Breast epithelium (tissue), 4 donors: ENCODE measurements at places on chromosomes 2 and 18. TPM values are rescaled to one million over a fixed set of nuclear protein-coding genes. Genes with fewer than 3 reads are reported as not detected.

The FAM110C gene
- 7.2 TPM for total RNA-seq

The NAGK gene
- total RNA-seq = 71.5 TPM

The MAL gene
- not detected for total RNA-seq

The LAMA1 gene
- 10.2 TPM for total RNA-seq

The ERBB4 gene
- 1.6 TPM for total RNA-seq

DNA sequence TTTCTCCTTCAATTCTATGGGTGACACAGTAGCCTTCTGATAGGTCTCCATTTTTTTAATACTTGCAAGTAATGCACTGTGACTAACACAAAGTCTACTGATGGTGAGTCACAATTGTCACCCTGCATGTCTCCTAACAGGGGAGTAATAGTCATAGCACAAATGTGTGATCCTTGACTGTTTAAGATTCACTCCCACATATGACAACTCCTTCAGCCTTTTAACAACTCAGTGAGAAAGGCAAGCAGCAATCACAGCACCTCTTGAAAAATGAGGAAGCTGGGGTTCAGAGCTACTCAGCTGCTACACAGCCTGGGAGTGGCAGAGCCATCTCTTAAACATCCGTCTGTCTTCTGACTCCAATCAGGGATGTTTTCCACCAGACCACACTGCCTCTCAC lies 63.8 kb downstream of the EHD3 start:
- DNase-seq = no peak

GRCh38 chr18:64614446-64614845 lies 465.6 kb upstream of the LINC00305 start:
- no peak for DNase-seq

- no peak for DNase-seq
These were observed 238.9 kb downstream of the XIRP2 start for GRCh38 chr2:167127135-167127534.

DNA sequence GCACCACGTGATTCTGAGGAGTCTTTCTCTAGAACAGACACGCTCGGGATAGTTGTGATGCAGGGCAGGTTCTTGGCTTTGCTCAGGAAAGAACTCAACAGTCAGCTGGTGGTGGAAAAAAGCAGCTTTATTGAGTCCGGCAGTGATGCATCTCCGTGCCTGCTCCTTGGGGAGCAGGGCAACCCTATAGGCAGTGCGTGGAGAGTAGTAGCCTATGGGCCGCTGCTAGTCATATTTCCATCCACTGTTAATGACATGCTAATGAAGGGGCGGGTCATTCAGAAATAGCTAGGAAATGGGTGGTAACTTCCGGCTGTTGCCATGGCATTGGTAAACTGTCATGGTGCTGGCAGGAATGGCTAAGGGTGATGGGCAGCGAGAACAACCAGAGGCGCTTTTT lies 11.6 kb upstream of the ACKR3 start:
- DNase-seq = no peak

DNA sequence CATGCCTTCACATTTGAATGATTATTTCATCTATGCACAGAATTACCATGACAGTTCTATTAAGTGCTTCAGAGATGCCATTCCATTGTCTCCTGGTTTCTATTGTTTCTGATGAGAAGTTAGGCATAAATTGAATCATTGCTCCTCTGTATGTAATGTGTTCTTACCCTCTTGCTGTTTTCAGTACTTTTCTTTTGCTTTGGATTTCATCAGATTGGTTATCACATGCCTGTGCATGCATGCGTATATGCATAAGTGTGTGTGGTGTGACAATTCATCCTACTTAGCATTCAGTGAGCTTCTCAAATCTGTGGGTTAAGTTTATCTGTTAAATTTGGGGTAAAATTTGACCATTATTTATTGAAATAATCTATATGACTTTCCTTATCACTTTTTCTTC lies 263.3 kb upstream of the RND3 start:
- DNase-seq = no peak

GRCh38 chr2:189276277-189276676 lies 96.7 kb upstream of the COL5A2 start:
- DNase-seq = no peak

DNA sequence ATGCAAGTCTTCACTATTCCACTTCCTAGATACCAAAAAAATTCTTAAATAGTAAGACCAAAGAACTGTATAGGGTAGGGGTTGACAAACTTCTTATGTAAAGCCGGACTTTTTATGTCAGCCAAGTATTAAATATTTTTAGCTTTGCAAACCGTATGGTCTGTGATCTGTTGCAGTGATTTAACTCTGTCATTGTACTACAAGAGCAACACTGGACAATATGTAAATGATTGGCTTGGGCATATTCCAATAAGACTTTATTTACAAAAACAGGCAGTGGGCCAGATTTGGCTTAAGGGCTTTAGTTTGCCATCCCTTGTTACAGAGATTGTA lies 48.0 kb downstream of the MGAT5 start:
- DNase-seq = no peak

- no peak for DNase-seq
These were observed 226.0 kb upstream of the TANK start for GRCh38 chr2:160934263-160934662.

GRCh38 chr2:43106559-43107527 lies 119.6 kb downstream of the ZFP36L2 start:
- no peak for DNase-seq

DNA sequence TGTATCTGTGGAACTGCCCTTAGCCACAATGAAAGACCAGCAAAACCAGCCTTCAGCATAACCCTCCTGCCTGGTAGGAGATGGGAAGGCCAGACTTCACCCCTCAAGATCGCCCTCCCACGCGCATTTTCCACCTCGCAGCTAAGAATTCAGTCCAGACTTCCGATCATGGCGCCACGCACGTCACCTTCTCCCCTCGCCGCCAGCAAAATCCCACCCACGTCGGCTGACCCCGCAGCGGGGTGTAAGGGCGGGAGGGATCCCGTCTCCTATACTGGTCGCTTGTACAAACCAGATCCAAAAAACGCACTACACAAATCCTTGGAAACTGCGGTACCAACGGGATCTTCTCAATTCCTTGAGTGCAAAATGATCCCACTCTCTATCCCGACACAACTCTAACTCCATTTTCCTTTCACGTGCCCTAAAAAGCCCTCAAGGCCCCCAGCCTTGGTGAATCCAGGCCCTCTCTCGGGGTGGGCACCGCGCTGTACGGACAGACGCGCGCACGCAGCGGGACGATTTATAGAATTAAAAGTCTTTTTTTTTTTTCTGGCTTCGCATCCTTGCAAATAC lies 1.0 kb upstream of the BMPR2 start:
- peak; percentile 58 for DNase-seq

- DNase-seq = no peak
These were observed 9.8 kb downstream of the SLC4A3 start for GRCh38 chr2:219636941-219637841.

- no peak for DNase-seq
These were observed 101.4 kb upstream of the RASGRP3 start for GRCh38 chr2:33375054-33375453.

GRCh38 chr2:180520206-180520605 lies 460.2 kb upstream of the UBE2E3 start:
- no peak for DNase-seq

GRCh38 chr2:85308896-85309555 lies 18.8 kb downstream of the TGOLN2 start:
- DNase-seq = no peak

DNA sequence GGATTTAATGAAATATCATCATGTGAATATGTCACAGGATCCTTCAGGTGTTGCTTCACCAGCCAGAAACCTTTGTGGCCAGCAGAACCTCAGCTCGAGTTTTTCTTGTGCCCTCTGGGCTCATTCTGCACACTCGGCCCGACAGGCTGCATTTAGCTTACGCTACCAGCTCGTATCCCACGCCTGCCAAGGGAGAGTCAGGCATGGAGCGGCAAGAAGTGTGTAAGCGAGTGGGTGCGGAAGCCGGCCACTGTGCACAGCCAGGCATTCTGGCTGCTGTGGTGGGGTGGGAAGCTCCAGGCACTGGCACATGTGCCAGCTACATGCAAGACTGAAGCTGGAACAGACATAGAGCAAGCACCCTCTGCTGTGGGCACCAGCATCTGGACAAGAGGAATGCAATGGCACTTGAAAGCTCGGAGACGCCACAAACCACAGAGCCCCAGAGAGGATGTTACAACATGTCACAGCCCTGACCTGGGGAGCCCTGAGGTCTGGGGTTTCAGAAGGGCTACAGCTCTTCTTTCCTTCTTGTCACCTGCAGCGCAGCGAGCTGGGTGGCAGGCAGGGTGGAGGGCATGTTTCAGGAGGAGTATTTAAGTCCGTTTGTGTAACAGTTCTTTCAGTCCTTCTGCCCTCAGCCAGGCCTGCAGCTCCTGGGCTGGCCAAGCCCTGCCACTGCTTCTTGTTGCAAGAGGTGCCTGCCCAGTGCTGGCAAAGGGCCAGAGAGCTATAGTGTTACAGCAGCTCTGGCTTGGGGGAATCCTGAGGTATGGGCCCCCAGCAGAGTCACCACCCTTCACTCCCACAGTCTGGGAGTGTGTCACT lies 257.3 kb upstream of the HNMT start:
- no peak for DNase-seq

- DNase-seq = no peak
These were observed 91.1 kb upstream of the EPC2 start for GRCh38 chr2:148553332-148553887.

GRCh38 chr2:201797175-201797840 lies 9.0 kb upstream of the CDK15 start:
- no peak for DNase-seq

DNA sequence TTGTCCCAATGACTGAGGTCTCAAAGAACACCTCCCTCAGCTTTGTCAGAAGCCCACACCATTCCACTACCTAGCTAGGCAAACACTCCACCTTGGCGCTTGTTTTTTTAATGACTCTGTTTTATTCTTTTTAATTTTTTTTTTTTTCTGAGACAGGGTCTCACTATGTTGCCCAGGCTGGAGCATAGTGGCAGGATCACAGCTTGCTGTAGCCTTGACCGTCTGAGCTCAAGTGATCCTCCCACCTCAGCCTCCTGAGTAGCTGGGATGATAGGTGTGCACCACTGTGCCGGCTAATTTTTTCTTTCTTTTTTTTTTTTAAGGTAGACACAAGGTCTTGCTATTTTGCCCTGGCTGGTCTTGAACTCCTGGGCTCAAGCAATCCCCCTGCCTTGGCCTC lies 101.9 kb downstream of the SLC25A12 start:
- no peak for DNase-seq

DNA sequence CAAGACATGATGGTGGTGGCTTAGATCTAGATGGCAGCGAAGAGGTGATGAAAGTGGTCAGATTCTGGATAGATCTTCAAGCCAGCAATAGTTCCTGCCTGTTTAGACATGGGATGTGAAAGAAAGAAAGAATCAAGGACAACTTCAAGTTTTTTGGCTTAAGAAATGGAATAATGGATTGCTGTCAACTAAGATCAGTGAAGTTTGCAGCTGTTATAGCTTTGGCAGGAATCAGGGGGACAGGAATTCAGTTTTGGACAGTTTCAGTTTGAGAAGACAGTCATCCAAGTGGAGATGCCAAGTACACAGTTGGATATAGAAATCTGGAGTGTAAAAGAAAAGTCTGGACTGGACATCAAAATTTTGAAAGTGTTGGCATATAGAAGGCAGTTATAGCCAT lies 283.7 kb upstream of the PKDCC start:
- no peak for DNase-seq

DNA sequence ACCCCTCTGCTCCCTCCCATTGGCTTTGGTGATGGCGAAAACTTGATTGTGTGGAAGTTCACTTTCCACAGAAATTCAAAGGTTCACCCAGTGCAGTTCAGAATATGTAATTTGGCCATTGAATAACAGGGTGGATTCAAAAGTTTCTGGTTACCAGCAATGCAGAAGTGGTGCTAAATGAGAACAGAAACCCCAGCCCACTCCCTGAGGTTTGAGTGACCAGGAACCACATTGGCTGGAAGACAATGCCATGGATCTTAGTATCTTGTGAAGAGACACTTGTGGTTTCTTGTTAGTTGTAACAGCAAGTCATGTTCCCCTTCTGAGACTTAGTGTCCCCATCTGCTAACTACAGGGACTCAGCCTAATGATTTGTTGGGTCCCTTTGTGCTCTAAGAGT lies 49.8 kb downstream of the QPCT start:
- no peak for DNase-seq

DNA sequence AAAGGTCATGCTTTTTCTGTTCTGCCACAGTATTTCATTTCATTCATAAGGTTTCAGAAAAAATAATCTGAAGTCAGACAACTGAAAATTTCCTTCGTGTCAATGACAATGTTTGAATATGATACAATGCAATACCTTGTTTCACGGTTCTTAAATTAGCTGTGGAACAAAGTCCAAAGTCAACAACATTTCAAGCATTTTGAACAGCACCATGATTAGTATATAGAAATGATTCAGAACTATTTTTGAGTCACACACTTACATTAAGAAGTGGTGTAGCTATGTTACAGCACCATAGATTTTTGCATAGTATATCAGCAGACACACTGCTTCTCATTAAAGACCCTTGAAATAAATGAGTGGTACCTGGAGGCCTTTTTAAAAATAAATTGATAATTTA lies 178.3 kb upstream of the DSEL start:
- DNase-seq = no peak

DNA sequence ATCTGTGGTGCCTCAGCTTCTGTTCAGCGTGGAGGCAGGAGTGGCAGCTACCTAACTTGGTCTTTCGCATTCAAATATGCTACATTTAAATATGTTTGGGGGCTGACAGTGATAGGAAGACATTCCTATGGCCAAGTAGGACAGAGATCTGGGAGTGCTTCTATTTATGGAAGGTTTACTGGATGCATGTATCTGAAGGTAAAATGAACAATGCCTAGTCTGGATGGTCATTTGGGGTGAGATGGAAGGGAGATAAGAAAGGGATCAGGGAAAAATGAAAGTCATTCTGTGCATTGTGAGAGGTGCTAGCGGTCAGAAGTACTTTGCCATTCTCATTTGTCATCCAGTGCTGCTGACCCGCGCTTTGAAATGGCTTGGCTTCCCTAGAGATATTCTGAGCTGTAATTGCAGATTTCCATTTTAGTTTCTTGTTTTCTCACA lies 300.9 kb upstream of the FBXO11 start:
- DNase-seq = no peak

DNA sequence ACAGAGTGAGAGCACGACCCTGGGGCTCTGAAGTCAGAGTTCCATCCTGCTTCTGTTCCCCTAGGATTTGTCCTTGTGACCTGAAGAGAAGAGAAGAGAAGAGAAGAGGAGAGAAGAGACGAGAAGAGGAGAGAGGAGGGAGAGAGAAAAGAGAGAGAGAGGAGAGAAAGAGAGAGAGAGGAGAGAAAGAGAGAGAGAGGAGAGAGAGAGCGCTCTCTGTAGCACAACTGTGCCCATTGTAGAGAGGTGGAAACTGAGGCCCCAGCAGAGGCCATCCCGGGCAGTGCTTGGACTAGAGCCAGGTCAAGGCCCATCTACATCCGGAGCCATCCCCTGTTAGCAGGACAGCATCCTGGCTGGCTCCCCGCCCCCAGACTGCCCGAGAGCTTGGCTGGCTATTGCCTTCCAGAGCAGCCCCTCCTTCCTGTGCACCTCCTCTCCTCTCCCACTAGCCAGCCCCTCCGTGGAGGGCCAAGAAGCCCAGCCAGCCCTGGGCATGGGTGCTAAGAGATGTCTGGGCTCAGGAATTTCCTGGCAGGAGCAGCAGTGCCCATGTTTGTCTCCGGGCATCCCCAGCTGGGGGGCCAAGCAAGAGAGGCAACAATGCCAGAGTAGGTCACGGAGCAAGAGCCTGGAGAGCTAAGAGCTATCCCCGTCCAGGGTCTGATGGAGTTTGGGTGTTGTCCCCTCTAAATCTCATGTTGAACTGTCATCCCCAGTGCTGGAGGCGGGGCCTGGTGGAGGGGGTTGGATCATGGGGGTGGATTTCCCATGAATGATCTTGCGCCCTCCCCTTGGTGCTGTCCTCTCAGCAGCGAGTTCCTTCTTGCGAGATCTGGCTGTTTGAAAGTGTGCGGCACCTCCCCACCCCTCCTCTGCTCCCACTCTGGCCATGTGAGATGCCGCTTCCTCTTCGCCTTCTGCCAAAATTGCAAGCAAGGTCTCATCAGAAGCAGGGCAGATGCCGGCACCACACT lies 18.2 kb upstream of the GPR55 start:
- peak; percentile 21 for DNase-seq
